Thyroid gland (tissue), 4 donors: ENCODE measurements at places on chromosomes 2 and 18.

DNA sequence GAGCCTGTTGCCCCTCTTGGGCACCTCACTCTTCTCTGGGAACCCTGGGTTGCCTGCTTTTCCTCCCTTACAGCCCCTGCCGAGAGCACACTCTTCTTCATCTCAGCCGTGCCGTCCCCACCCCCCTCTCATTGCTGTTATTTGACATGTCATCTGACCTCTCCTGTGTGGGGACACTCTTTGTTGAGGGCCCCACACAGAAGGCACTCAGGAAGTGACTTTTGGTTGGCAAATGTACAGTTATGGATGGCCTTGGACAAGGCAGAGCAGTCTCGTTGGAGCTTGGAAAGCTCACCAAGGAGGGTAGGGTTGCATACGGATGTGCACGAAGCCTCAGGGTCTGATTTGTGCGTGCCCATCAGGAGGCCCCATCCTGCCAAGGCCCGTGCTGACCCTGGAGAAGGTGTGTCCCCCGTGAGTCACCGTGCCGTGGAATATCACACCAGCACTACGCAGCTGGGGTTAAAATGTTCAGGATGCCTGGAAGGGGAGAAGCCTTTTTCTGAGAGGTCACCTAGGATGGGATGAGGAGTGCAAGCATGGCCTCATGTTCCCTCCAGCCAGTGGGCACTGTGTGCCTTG lies 93.9 kb downstream of the CTIF start:
- DNase-seq, result no peak

GRCh38 chr2:161243905-161244304 lies 64.3 kb upstream of the PSMD14 start:
- DNase-seq, result peak; percentile 5

- DNase-seq, result no peak
Measured at GRCh38 chr2:113768770-113769169, 12.3 kb upstream of the SLC35F5 start.

- no peak for DNase-seq
Measured at GRCh38 chr2:126719833-126720351, 63.9 kb downstream of the GYPC start.

DNA sequence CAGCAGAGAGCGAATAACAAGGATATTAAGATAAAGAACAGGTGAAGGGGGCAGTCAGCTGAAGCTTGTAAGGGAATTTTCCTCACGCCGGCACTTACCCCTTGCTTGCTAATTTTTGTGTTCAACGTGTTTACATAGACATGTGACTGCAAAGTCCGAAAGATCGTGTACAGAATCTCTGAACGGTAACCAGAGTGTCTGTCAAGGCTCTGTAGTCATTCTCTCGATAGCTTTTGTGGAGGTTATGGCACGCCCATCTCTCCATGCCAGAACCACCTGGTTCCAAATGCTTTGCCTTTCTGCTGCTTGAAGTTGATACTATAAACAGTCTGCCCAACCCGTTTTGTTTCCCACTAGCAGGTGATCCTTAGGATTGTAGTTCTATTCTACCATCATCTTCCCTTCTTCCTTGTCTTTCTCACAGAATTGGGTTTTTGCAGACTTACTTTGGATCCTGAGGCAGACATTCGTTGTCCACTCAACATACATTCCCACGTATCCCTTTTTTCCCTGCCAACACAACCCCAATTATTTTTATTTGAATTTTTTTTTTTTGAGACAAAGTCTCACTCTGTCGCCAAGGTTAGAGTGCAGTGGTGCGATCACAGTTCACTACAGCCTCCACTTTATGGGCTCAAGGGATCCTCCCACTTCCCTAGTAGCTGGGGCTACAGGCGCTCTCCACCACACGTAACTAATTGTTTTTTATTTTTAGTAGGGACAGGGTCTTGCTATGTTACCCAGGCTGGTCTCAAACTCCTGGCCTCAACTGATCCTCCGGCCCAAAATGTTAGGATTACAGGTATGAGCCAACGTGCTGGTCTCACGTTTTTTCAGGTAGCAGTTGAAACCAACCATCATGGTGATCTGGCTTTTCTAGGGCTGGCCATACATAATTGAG lies 1.3 kb upstream of the USP34 start:
- DNase-seq, result peak; percentile 54

GRCh38 chr2:81647715-81648230 lies 1343.2 kb upstream of the LRRTM1 start:
- DNase-seq, result no peak

GRCh38 chr2:28608500-28609424 lies 112.9 kb downstream of the PLB1 start:
- DNase-seq, result no peak

- DNase-seq, result no peak
Measured at GRCh38 chr2:98731894-98732349, 990 bp upstream of the MGAT4A start.

GRCh38 chr2:134261398-134262131 lies 7.7 kb downstream of the MGAT5 start:
- no peak for DNase-seq

GRCh38 chr2:166610180-166610912 lies 116.3 kb upstream of the SCN7A start:
- peak; percentile 53 for DNase-seq

DNA sequence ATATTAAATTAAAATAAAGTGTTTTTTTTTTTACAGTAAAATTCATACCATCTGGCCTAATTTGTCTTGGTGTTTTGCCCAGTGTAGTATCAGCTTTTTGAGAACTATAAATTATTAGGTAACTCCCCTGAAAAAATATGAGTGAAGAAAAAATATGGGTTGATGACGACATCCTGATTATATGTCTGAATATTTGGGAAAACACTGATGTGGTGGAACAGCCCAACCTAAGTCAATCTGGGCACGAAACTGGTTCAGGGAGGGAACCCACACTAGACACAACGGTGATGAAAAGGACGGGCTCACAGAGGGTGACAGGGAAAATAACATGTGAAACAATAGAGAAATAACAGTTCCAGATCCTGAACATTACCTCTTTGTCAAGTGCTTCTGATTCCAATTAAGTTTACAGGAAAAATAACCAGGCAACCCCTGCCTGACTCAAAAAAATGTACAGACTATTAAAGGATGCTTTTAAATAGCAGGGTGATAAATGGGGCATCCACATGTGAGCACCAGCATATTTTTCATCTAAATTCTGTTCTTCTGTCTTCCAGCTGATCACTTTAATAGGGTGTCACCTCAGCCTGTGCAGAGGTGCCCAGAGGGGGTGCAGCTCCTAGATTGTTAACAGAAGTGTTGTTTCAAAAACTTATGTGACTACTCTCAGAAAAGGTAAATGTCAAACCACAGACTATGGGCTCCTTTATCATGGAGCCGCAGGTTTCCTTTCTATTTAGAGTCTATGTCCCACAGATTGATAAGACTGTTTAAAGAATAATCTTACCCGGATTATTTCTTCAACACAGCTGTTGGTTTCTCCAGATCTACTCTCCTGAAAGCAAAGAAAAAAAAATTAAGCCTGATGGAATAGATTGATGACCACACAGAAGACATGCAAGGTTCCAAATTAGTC lies 305.4 kb downstream of the AFF3 start:
- DNase-seq, result no peak

DNA sequence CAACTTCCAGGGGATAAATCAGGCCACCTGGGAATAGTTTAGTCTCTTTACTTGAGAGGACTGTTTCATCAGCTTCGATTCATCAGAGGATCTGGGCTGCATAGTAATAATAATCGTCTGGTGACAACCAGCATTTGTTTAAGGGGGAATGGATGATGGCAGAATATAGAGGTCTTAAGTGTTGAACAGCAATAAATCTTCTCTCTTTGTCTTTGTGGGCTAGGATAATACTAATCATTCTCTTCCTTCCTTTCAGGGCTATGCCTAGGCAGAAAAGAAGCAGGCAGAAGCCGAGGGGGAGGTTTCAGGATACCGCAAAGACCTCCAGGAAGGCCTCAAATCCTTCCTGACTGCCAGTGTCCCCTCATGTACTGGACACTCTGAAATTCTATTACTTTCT lies 150.4 kb upstream of the GAREM1 start:
- DNase-seq, result no peak

DNA sequence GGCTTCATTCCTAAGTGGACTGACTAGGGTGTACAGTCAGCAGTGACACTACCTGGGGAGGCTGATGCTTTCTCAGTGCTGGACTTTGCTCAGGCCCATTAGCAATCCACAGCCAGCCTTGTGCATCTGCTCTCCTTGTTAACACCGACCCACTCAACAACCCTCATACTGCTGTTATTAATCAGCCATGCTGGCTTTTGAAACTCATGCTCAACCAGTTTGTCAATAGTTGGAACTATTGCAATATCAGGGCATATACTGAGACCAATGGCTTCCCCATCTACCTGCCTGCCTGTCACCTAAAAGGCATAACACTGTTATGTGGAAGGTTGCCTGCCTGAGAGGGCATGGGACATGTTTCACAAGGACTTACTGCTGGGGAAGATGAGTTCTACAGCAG lies 39.4 kb downstream of the GAD1 start:
- DNase-seq, result no peak

GRCh38 chr2:173612354-173612753 lies 257.7 kb downstream of the CDCA7 start:
- no peak for DNase-seq

DNA sequence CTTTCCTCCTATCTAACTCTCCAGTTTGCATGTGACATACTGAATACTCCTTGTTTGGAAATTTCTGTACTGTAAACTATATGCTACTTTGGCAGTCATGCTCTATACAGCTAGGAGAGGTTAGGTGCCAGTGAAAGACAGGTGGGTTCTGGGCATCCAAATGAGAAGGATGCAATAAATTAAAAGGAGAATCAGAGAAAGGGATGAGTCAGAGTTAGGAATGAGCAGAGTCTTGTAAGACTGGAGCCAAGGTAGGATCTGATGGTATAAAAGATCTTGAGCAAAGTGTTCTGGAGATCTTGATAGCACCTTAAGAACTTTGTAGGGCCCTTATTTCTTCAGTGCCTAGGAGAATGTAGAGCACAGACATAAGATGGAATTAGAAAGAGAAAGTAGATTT lies 58.7 kb upstream of the STAM2 start:
- DNase-seq, result no peak

DNA sequence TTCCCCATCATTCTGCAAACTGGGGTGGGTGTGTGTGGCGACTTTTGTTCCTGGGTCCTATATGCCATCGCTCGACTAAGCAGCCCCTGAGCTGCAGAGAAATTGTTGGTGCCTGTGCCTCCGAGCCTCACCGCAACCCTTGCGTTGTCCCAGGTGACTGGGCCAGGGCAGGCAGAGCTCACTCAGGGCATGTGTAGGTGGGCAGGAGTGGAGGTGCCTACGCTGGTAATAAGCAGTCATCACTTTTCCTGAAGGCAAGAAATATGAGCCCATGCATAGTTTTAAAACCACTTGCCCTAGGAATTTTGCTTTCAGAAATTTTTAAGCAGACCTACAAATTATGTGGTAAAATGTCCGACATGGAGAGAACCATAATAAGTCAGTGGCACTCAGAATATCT lies 197.8 kb downstream of the SMAD7 start:
- no peak for DNase-seq

DNA sequence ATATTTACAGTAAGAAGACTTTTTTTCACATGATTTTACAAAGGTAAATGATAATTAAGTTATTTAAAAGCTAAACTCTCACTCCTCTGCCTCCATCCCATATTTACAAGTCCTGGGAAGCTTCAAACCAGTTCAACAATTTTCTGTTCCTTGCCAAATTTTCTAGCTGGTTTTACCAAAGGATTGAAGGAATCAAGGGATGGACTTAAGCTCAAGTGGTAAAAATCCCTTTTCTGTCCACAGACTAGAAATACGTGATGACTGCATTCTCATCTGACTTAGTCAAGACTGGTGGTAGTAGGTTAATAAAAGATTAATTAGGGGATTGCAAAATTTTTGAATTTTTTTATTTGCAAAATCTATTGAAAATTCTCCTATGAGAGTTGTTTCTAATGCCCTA lies 297.3 kb downstream of the MTX2 start:
- no peak for DNase-seq
